NCI-H524 treated with DMSO at 0.1 percent for 48 hours (cell line): ENCODE measurements at places on chromosomes 3 and 15.

DNA sequence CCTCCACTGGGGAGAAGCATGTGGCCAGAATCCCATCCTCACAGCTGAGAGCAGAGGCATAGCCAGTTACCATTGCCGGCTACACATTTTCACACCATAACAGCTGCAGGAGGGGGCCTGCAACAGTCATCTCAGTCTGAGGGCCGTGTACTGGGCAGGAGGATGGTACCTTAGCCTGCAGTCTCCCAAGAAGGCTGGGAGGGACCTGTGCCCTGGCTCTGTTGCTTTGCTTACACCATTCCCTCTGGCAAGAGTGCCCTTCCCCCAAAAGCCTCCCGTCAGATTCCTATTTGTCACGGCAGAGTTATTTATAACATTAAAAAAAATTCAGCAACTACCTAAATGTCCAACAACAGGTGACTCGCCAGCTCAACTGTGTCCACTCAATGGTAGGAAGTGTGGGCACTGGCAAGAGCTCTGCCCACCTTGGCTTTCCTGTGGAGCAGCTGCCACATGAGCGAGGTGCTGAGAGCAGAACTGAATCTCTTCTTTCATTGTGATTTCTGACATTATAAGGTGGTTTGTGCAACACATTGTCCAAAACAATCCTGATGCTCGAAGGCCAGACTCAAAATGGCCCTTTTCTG lies 4.4 kb downstream of the CAMKV start:
- DNase-seq = no peak

DNA sequence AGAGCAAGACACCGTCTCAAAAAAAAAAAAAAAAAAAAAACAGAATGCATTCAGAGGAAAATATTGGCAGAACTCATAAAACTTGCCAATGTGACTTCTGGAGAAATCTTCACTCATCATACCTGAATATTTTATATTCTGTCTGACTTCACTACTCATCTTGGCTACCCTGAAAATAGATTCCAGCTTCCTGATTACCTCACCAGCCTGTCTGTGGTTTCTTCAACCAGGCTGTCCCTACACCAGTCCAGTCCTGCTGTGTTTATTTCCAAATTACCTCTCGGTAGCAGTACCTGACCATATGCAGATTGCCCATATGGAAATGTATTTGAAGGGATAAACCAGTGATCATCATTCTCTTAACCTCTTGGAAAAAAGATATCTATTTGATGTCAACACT lies 9.3 kb upstream of the P3H2 start:
- no peak for DNase-seq

DNA sequence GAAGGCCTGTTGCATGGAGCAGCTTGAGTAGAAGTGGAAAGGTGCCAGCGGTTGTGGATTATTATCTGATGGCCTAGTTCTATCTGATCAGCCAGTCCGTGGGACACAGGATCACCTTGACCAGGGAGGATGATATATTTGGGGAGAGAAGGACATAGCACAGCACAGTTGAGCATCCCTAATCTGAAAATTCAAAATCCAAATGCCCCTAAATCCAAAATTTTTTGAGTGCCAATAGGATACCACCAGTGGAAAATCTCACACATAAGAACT lies 6.0 kb downstream of the CSPG4 start:
- DNase-seq = no peak

- no peak for DNase-seq
Observed at GRCh38 chr15:91482799-91483198, 370.7 kb upstream of the SLCO3A1 start.

DNA sequence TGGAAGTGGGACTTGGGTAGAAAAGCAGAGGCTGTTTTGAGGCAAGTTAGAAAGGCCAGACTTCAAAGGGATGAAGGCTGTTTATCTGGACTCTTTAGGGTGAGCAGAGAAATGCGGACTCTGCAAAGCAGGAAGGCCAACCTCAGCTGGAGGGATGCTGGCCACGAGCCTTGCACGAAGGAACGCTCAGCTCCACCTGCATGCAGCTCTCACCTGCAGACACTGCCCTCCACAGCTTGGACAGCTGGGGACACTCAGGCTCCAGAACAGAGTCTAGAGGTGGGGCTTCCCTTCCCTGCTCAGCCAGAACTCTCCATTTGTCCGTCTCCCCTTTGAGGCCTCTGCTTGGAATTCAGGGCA lies 229.7 kb downstream of the ADAMTS17 start:
- no peak for DNase-seq

DNA sequence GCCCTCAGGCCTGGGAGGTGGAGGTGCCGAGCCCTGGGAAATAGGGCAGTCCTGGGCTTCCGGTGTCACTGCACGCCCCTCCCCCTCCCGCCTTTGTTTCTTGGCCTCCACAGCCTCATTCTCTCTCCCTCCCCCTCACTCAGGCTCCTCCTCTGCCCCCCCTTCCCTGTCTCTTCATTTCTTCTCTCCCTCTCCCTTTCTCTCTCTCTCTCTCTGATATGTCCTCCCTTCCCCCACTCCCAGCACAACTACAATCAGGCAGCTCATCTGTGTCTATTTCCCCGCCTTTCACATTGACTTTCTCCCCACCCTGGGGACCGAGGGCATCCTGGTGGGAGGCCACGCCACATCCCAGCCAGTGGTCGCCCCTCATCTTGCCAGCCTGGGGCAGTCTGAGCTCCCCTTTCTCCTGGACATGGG lies 40.2 kb downstream of the IDH2 start:
- no peak for DNase-seq

- DNase-seq = no peak
Observed at GRCh38 chr3:174826069-174826468, 33.1 kb upstream of the NAALADL2 start.

DNA sequence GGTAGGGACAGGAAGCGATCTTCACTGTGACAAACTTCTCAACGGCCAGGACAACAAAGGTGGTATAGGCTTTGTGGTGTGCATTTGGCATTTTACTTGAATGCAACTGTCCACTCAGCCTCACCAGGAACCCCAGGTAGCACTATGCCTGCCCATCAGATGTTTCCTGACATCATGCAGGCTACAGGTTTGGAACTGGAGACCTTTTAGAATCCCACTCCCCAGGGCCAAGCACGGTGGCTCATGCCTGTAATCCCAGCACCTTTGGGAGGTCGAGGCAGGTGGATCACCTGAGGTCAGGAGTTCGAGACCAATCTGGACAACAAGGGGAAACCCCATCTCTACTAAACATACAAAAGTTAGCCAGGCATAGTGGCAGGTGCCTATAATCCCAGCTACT lies 9.6 kb downstream of the STARD5 start:
- no peak for DNase-seq

GRCh38 chr3:42129014-42129953 lies 38.1 kb downstream of the TRAK1 start:
- no peak for DNase-seq

- peak; percentile 19 for DNase-seq
Observed at GRCh38 chr3:119891944-119892721, 110.2 kb downstream of the NR1I2 start.

- no peak for DNase-seq
Observed at GRCh38 chr3:52006017-52006819, 10.5 kb upstream of the RPL29 start.

DNA sequence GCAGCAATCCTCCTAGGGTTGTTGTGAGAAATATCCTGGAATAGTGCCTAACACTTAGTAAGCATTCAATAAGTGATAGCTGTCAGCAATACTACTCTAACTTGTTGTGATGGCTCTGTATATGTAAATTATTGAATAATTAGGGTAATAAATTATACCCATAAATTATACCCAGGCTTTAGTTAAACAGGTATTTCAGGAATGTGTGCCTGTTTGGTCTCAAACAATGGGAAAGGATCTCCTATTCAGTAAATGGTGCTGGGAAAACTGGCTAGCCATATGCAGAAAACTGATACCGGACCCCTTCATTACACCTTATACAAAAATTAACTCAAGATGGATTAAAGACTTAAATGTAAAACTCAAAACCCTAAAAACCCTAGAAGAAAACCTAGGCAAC lies 14.8 kb upstream of the ARNT2 start:
- no peak for DNase-seq

DNA sequence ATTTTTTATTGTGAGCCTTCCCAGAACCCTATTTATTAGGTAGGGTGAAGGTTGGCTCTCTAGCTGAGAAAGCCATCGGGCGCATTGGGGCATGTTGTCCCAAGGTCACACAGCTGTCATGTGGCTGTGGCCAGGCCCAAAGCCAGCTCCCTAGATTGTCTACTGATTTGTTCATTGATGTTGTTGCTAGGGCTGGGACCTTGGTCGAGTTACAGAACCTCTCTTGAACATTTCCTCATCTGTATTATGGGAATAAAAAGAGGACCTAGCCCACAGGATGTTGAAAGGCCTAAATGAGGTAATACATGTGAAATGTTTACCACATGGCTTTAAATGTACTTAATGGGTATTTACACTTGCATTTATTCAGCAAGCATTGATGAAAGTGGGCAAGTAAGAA lies 252.5 kb downstream of the SUCLG2 start:
- no peak for DNase-seq

DNA sequence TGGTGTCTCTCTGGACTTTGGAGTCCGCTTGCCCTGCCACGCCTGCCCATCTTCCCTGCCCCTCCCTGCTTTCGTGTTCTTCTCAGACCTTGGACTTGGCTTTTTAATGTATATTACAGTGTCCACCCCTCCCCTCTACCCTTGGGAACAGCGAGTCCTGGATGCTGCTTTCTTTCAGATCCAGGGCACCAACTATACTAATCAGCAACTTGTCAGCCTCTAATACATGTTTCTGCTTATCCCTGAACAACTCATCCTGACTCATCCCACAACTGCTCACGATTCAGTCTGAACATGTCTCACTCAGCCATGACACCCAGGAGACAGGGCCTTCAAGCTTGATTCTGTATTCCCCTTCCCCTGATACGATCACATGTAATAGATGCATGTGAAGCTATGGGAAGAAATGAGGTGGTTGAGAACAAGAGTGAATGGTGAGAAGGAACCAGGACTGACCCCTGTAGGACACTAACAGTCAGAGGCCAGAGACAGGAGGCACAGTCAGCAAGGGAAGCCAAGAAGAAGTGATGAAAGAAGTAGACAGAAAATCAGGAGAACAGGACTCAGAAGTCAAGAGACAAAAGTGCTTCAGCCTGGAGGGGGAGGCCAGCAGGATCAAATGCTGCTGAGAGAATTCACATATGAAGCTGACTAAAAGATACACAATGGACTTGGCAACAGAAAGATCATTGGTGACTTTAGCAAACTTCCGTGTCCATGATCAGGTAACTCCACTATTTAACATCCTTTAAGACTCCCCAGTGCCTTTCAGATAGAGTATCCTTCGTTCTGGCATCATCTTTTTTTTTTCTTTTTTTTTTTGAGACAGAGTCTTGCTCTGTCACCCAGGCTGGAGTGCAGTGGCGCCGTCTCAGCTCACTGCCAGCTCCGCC lies 35.4 kb downstream of the BCL2L10 start:
- no peak for DNase-seq

DNA sequence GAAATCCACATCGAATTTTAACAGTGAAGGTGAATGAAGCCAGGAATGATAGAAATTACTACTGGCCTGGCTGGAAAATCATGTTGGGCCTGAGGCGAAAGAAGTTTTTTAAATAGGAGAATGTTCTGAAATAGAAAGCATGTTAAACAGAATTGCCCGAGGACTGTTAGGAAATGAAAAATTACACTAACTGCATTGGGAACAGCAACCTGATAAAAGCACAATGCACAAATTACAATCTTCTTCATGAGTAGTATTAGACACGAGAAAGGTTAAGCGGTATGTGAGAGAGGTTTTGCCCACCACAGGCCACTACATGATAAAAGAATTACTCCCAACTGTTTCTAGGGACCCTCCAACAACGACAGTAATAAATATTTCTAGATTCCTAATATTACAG lies 18.9 kb downstream of the GBE1 start:
- no peak for DNase-seq
